Fibroblast of skin of back (primary cell): ENCODE measurements at places on chromosomes 7 and 10.

GRCh38 chr7:71243736-71244410, 111.9 kb downstream of the GALNT17 start:
- peak; percentile 10 for DNase-seq

DNA sequence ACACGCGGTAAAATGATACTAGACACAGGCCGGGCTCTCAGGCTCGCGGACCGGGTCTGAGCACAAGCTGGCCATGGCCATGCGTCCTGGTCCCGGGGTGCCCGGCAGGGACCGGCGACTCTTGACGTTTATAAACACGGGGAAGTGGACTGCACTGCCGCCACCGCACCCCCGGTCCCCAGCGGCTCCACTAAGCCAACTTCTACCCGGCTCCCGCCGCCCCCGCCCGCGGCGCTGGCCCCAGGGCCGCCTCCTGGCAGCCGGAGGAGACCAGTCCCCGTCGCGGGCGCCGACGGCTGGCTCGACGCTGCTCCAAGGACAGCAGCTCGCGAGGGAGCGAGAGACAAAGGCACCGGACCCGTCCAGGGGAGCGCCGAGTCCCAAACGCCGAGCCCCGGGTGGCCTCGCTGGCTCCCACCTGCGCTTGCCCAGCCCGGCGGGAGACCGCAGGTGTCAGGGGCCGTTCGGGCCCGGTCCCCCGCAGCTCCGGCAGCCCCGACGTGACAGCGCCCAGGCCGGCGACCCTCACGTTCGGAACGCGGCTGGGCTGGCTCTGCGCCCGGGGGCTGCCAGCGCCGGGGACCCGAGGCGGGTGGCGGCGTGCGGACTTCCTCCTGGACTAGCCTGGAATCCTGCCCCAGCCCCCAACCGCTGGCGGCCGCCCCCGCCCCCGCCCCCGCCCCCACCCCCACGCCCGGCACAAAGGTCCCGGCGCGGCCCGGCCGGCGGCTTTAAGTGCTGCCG, 517 bp downstream of the ITGB1 start:
- DNase-seq = peak; percentile 42

DNA sequence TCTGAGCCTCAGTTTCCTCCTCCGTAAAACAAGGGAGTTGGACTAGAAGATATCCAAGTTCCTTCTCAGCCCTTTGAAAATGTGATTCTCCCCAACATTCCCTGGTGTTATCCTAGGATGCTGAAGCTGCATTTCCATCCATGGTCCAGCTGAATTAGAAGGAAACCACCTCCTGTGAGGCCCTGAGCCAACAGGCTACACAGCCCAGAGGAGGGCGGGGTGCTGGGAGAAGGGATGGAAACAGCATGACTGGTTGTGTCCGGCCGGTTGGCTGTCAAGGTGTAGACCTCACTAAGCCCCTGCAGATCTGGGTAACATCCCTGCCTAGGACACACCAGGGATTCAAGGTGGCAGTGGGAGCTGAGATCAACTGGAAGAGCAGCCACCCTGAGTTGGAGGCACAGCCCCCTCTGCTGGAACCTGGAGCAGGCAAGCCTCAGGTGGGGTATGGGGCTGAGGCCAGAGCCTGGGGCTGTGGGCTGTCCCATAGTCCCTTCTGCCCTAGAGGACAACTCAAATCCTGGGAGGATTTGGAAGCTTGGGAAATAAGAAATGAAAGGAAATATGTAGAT, 72.0 kb downstream of the PAX2 start:
- no peak for DNase-seq

GRCh38 chr7:5457245-5457735, 33.7 kb upstream of the TNRC18 start:
- no peak for DNase-seq

DNA sequence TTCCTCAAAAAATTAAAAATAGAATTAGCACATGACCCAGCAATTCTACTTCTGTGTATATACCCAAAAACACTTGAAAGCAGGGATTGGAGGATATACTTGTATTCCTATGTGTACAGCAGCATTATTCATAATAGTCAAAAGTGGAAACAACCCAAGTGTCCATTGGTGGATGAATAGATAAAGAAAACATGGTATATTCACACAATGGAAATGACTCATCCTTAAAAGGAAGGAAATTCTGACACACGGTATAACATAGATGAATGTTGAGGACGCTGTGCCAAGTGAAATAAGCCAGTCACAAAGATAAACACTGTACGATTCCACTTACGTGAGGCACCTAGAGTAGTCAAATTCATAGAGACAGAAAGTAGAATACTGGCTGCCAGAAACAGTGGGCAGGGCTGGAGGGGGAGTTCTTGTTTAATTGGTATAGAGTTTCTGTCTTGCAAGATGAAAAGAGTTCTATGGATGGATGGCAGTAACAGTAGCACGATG, 26.6 kb upstream of the KAT6B start:
- DNase-seq = peak; percentile 97

- no peak for DNase-seq
These were observed 6.1 kb upstream of the CAV2 start for GRCh38 chr7:116493449-116493848.

DNA sequence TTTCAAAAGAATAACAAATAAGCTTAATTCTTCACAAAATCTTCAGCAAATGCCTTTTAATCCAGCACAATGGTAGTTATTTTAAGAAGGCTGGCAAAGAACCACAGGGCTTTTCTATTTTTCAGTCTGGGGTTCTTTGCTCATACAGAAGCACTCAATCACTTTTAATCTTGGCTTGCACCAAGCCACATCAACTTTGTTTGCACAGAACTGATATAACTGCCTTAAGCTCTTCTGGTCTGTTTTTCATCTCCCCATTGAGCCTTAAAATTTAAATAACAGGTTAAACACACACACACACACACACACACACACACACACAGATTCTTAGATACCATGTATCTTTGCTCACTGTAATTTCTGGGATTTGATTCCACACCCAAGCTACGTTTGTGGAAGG, 377.0 kb downstream of the GATA3 start:
- no peak for DNase-seq

DNA sequence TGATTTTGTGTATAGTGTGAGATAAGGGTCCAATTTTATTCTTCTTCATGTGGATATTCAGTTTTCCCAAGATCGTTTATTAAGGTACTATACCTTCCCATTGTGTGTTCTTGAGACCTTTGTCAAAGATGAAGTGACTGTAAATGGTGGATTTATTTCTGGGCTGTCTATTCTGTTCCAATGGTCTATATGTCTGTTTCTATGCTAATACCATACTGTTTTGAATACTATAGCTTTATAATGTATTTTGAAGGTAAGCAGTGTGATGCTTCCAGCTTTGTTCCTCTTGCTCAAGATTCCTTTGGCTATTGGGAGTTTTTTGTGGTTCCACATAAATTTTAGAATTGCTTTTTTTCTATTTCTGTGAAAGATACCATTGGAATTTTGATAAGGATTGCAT, 8.7 kb upstream of the VWDE start:
- no peak for DNase-seq

- no peak for DNase-seq
These were observed 175.0 kb upstream of the CHRM2 start for GRCh38 chr7:136693166-136694119.

- DNase-seq = peak; percentile 83
These were observed at the start of gene ASAH2B for GRCh38 chr10:50739618-50740292. ASAH2B (plus strand) TSS chr10:50739936; CDS start chr10:50745131, 5,195 bp downstream.

- DNase-seq = no peak
These were observed 291.7 kb upstream of the SEMA3D start for GRCh38 chr7:85478530-85478929.

DNA sequence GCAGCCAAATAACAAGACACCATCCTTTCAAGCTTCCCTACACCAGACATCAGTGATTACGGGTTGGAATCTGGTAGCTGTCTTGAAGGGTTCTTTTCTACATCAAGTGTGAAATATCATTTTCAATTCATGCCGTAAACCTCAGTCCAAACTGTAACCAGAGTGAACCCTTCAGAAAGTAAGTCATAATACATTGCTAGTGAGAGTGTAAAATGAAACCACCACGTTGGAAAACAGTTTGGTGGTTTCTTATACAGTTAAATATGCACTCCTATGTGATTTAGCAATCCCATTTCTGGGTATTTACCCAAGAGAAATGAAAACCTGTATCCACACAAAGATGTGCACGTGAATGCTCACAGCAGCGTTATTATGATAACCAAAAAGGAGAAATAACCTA, 25.6 kb upstream of the ZC3HAV1L start:
- no peak for DNase-seq

- DNase-seq = peak; percentile 22
These were observed 26.5 kb upstream of the CNTNAP2 start for GRCh38 chr7:146090023-146090645.

DNA sequence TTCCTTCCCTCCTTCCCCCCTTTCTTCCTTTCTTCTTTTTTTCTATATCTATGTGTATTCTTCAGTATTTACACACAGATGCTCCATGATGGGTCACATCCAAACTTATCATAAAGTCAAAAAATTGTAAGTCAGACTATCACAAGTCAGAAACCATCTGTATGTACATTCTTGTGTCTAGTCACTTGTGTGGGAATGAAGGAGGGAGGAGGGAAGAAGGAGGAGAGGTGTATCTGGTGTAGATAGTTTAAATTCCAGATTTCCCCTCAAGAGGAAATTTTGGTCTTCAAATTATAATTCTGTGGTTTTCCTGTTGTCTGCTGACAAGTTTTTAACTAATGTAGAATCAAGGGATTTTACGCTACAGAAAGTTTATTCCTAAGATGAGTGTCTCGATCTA, 287.2 kb downstream of the ETV1 start:
- no peak for DNase-seq

DNA sequence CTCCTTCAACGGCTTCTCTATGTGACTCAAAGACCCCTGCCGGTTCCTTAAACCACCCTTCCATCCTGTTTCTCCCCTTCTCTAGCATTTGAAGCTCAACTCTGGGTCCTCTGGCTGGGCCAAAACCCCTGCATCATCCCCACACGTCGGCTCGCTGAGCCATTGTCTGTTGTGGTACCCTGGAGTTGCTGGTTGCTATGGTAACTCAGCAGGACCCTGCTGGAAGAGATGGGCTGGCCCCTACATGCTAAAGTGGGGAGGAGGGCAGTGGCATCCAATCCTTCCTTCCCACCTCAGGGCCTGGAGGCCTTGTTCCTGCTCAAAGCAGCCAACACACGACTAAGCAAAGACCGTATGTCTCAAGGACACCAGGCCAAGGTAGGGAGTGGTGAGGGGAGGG, 452.5 kb downstream of the PLXNA4 start:
- no peak for DNase-seq

GRCh38 chr10:123417414-123417813, 248.7 kb upstream of the GPR26 start:
- no peak for DNase-seq

DNA sequence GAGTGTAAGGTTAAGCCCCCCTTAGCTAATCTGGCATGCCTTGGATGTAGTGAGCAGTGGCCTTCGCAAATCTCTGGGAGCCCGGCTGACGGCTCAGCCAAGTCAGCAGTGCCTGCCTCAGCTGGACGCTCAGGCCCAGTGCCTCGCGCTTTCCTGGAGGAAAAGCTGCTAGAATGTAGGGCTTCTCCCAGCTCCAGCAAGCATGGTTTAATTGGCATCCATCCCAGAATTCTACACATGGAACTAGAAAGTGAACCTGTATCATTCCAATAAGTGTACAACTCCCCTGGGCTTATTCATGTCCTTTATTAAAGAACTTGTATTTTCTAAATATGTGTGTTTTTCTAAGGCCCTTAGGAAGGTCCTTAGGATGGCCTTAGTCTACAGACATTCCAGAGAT, 287.8 kb upstream of the SHH start:
- DNase-seq = no peak

- DNase-seq = no peak
These were observed 258.0 kb downstream of the ELFN1 start for GRCh38 chr7:1927937-1928644.

- DNase-seq = no peak
These were observed 51.1 kb downstream of the SLC37A3 start for GRCh38 chr7:140347218-140347617.

DNA sequence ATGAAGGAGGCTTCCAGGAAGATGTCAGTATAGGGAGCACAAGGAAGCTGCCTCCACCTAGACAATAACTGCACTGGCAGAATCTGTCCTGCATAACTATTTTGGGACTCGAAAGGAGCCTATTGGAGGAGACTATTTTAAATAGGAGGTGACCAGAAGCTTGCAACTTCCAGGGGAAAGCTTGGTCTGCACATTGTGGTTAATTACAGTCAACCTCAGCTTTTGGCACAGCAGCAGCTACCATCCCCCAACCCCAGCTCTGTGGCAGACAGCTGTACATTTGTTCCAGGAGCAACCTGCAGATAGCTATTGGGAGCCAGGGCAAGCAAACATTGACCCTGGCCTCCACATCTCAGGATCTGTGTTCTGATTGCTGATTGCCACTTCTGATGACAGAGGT, 46.3 kb upstream of the NANOS1 start:
- no peak for DNase-seq

DNA sequence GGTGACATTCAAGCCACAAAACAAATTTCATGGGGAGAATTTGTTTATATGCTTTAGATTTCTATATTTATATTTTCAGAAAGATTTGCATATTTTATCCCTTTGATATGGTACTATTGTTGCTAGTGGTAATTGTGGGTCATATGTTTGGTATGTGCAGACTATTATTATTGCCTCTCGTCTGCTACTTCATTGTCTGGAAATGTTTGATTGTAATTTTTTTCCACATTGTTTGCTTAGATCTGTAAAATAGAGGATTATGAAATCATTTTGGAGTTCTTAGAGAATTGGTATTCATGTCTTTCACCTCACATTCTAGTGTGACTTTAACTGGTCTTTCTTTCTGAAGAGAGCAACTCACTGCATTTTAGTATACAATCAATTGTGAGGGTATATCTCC, 44.7 kb downstream of the MYO3A start:
- no peak for DNase-seq

DNA sequence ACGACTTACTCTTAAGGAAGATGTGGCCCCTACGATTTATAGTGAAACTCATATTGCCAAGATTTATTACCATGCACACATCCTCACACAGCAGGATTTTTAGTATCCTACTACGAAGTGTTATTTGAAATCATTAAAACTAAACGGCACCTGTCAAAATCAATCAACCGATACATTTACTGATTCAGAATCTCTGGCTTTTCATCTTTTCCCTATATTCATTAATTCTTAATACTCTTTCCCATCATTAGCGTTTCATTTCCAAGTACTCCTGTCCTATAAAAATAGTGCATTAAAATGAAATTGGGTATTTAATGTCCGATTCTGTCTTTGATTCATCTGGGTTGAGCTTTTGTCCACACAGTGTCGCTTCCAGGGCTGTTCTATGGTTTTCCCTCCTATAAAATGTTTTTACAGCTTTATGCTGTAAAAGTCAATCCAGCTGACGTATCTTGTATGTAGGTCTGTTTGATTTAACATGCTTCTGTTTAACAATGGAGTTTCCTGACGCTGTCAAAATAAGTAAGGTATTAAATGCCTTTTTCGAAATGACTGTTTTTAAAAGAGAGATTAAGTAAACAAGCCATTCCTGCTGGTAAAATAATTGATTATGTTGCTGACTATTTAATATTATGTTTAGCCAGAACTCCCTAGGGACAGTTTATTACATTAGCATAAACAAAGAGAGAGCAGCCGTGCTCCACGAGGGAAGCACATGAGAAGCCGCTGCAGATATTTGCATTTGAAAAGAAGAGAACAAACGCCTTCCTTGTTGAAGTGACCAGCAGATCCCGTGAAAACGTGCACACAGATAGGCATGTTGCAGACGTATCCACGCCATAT, 22.3 kb upstream of the SFMBT2 start:
- DNase-seq = no peak
